ENCODE measurements at places on chromosomes 1 and 21.
A peak's percentile ranks its signal among the peaks of the same experiment; 100 is the strongest.

DNA sequence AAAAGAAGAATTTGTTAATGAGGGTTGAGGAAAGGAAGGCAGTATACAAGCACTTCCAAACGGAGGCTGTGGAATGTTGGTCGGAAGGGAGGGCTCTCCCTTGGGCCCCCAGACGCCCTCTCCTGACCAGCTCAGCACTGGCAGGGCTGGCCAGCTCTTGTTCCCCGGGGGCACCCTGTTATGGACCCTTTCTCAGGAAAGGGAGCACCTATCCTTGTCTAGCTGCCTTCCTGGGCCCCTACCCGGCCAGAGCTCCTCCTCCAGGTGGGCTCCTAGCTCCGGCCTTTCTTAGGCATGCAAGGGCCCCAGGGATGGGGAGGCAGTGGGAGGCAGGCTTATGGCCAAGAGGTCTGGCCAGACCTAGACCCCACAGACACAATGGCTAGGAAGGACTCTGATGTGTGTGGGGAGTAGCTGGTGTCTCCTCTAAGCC lies 926 bp downstream of the BLACAT1 start:
- DNase-seq, result no peak

DNA sequence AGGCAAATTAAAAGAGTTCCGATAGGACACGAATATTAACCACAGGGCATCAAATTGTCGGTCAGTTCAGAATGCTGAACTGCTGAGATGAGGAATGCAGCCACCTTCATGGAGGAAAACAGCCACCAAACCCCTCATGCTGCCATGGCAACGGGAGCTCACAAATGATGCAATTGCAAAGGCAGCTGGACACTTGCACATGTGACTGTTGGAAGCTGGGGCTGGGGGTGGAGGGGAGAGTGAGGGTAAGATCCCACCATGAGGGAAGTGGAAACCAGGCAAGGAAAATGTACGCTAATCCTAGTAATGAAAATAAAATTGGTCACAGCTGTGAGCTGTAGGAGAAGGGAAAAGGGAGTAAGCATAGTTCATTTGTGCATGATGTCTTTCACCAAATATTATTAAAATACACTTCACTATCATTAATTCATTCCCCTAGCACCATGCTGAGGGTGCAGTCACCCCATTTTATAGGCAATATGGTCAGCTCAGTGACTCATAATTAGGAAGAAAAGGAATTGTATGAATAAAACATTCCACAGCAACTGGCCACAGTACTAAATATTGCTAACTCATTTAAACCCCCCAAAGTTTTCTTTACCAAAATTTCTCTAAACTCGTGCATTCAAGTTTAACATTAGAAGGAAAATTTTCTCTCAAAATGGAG lies 15.3 kb downstream of the BECN2 start:
- DNase-seq, result no peak

DNA sequence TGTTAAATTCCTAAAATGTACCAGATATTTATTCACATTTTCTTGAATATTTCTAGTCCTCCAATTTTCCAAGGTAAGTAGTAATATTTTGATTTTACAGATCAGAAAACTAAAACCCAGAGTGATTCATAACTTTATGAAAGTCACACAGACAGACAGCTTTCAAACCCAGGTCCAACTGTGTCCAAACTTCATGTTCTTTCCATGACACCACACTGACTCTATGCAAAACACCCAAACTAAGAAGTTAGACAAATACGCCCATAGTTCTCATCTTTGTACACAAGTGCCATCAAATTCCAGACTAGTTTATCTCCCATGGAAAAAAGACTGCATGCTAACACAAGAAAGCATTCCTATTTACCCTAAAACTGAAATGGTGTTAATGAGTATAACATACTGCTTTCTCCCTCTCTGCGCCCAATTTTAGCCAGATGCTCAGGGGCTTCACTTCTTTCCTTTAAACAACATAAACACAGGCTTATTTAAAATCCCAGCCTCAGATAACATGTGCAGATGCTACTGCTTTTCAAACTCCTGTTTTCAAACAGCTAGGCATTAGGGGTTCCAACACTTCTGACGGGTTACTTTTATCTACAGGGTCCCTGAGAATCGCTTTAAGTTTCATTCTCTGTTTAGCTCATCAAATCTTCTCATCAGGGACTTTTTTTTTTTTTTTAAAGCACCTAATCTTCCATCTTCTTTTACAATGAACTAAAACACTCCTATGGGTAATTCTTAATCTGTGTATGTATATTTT lies 44.6 kb downstream of the WASF2 start:
- no peak for DNase-seq

GRCh38 chr1:7493711-7494454 lies 277.2 kb upstream of the VAMP3 start:
- DNase-seq, result no peak

DNA sequence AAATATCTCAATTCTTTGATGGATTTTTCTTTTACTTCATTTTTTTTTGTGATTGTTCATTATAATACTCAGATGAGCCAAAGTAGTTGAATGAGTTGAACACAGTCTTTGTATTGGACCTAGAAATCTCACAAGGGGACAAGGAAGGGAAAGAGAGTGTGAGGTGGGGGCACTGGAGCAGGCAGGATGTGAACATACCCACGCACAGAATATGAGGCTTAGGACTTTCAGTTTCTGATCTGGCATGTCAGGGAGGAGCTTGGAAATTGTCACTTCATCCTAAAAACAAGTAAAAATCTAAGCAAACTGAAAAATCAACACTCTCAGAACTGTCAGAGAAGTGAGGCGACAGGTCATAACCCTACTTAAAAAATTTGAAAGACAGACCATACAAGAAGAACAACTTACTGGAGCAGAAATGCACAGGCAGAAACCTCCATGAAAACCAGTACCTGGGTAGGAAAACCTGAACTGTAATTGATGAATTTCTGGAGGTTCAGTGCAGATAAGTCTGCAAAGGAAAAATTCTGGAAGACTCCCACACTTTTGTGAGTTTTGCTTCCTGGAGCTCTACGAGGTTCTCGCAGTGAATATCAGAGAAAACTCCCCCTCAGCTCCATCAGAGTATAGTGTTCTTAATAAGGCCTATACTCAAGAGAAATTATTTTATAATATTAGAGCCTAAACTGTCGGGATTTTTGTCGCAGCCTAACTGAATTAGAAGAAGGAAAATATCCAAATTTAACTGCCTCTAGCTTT lies 3.6 kb upstream of the PTGS2 start:
- DNase-seq, result no peak

DNA sequence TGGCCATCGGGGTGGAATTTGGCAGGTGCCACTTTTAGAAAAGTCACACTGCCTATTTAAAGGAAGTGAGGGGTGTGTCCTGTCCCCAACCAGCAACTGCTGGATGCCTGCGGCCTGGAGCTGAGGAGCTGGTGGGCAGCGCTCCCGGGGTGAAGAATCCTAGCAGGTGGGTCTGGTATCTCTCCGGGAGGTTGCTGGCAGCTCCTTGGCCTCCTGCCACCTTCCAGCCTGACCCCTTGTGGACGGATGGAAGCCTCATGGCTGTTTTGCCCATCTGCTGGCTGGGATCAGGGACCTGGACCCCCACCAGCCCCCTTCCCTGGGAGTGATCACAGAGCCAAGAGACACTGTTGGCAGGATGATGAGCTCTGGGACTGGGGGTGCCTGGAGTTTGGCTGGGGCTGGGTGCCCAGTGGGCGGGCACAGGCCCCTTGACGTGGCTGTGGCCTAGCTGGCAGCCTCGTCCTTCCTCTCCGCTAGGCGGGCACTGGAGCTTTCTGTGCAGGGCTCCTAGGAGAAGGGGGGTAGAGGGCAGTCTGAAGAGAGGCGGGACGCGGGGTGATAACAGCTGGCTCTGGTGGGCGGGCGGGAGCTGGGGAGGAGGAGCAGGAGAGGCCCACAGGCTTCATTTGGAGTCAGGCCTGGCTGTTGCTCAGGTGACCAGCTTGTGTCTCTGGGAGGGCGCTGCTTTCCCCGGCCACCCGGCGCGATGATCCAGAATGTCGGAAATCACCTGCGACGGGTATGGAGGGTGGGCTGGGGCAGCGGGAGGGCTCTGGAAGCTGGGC lies at the start of gene ACOT11:
Gene ACOT11, plus strand, starts transcription at position 628 of the 788 bp plus-strand sequence. Its CDS starts 82 bp downstream, at position 710.
- no peak for DNase-seq

- DNase-seq, result no peak
Observed at GRCh38 chr1:81880781-81881180, 80.0 kb downstream of the ADGRL2 start.

- no peak for DNase-seq
Observed at GRCh38 chr1:203354246-203354645, 3.3 kb upstream of the FMOD start.

- DNase-seq, result no peak
Observed at GRCh38 chr1:2419416-2419815, 7.1 kb upstream of the PEX10 start.

DNA sequence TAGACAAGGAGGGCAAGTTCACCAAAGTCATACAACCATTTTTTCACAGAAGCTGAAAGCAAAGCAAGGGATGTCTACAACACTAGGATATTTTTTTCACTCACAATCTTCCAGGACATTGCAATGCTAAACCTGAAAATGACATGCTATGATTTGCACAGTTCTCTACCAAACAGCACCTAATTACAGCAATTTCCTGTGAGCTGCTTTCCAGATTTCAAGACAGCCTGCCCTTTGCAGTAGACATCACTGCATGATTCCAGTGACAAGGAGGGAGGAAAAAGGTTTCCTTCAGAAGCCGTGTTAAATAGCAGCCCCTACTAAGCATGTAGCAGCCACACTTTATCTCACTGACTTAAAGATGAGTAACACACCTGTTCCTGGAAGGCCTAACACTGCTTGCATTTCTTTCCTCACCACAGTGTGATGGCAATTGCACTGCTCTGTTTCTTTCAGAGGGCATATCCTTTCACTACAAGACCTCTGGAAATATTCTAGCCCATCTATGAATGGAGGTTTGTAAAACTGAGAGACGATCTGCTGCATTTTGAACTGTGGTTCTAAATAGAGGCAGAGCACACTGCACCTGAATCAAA lies 97.1 kb downstream of the DUSP10 start:
- no peak for DNase-seq

- DNase-seq, result no peak
Observed at GRCh38 chr21:35189077-35189863, 140.2 kb upstream of the RUNX1 start.

GRCh38 chr1:63669151-63669961 lies 76.1 kb downstream of the PGM1 start:
- no peak for DNase-seq

- peak; percentile 81 for DNase-seq
Observed at GRCh38 chr1:11650331-11650991, 3.8 kb downstream of the FBXO2 start.

- no peak for DNase-seq
Observed at GRCh38 chr21:39776589-39776988, 31.6 kb downstream of the IGSF5 start.
